ENCODE measurements at places on chromosomes 11 and 22. TPM values are rescaled to one million over a fixed set of nuclear protein-coding genes. Genes with fewer than 3 reads are reported as not detected.

GRCh38 chr11:69277074-69277809 is 16.7 kb upstream of the MYEOV start:
- H3K4me3 ChIP-seq, result no peak overlapping the region
- H3K36me3 ChIP-seq, result no peaks in the 10 kb centered on the region
- no peak for DNase-seq

GRCh38 chr11:89660234-89660633 is 49.9 kb upstream of the TRIM77 start:
- no peak for DNase-seq
- H3K27ac ChIP-seq, result no peak overlapping the region
- no peak overlapping the region for H3K4me3 ChIP-seq
- no peaks in the 10 kb centered on the region for H3K4me1 ChIP-seq
- no peaks in the 10 kb centered on the region for H3K36me3 ChIP-seq

GRCh38 chr11:94062360-94062759 is 41.2 kb downstream of the HEPHL1 start:
- H3K36me3 ChIP-seq, result no peaks in the 10 kb centered on the region
- H3K4me1 ChIP-seq, result no peaks in the 10 kb centered on the region
- no peak overlapping the region for H3K4me3 ChIP-seq
- no peaks in the 10 kb centered on the region for H3K27me3 ChIP-seq
- no peak for DNase-seq
- no peak overlapping the region for H3K27ac ChIP-seq

DNA sequence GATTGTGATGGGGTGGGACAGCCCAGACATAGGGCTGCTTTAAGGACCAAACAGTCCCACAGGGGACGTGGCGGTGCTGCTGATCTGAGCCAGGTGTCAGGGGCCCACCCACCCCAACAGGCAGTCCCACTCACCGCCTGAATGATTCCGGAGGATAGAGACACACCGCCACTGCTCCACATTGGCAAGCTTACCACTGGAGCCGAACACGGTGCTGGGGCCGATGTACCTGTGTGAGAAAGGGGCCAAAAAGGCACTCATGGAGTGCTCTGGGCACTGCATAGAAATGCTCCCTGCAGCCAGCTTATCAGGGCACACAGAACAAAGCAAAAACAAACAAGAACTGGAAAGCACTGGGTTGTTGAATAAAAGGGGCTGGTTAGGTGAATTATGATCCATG is 25.9 kb downstream of the HIRA start:
- no peak overlapping the region for H3K27ac ChIP-seq
- no peaks in the 10 kb centered on the region for H3K27me3 ChIP-seq
- H3K36me3 ChIP-seq, result peaks cover 3% of the 10 kb centered on the region
- no peaks in the 10 kb centered on the region for H3K4me1 ChIP-seq
- no peak for DNase-seq
- no peak overlapping the region for H3K4me3 ChIP-seq

DNA sequence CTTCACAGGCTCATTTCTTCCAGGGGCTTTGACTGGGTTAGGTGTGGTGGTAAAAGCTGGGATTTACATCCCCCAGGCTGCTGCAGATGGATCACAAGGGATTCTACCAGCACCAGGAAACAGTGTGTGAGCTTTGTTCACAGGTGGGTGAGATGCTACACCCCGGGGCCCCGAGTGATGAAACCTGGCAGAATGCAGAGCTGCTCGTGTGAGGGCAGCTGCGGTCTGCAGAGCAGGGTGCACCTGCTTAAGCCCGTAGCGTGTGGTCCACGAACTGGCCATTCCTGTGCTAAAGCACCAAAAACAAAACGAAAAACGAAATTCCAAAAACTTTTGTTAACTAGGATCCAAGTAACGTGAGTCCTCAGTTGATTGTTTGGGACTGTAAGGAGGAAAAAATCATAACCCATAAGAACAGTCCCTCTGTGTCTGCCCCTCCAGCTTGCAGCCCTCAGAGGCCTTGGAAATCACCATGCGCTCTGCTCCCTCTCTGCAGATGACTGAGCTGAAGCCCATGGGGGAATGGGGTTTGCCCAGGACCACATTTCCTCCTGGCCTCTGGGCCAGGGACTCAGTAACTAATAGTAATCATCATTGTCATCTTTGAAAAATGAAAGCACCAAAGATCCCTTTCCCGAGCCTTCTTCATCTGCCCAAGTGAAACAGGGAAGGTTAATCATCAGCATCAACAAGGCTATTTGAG is 24.6 kb downstream of the ELF5 start:
- H3K4me1 ChIP-seq, result no peaks in the 10 kb centered on the region
- no peaks in the 10 kb centered on the region for H3K36me3 ChIP-seq
- H3K4me3 ChIP-seq, result no peak overlapping the region
- H3K27me3 ChIP-seq, result peaks cover 2% of the 10 kb centered on the region

DNA sequence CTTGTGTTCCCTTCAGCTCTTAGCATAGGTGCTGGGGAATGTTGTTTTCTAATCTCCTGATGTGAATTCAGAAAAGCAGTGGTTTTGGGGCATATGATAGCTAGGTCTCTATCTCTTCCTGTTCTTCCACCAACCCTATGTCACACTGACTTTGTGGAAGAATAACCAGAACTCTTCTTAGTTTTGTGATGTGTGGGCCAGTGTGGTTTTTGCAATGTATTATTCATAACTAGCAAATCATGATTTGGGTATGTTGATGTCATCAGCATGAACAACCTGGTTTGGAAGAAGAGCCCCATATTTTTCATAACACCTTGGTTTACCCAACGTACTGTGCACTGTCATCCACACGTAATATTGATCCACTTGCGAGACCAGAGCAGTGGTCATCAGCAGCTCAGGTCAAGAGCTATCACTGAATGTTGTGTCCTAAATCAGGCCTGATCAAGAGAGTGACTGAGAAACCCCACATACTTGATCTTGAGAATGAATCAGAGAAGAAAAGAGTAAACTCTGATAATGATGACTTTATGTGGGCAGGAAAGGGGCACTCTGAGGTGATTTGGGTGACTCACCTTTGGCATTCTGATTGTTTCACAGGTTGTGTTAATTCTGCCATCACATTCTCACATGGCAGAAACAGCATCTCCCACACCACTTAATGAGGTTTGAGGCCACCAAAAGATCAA is 19.4 kb upstream of the MS4A6E start:
- DNase-seq, result no peak
- no peaks in the 10 kb centered on the region for H3K27me3 ChIP-seq
- no peak overlapping the region for H3K4me3 ChIP-seq

DNA sequence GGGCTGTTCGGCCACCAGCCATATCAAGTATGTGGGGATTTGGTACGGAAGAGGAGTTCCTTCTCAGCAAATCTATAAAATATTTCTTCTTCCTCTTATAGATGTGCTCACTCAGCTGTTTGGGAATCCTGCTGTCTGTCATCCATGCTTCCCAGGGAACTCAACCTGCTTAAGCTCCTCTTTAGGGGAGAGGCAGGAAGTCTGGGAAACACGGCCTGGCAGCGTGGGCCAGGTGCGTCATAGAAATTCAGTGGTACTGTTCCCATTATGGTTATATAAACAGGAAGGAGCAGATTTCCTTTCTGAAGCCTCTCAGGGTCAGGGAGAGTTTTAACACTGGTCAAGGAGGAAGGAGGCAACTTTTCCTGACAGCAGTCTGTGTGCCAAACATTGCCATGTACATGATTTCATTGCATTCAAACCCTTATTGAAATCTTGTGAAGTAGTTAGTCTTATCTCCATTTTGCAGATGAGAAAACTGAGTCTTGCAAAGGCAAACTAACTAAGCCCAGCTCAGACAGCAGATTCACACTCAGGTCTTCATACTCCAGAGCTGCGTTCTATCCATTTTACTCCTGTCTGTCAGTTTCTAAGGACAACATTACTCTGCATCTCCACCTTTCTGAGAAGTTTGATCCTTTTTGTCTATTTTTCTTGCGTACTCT is 35.4 kb upstream of the AMOTL1 start:
- no peaks in the 10 kb centered on the region for H3K36me3 ChIP-seq
- H3K4me1 ChIP-seq, result no peaks in the 10 kb centered on the region
- H3K27ac ChIP-seq, result no peak overlapping the region
- no peak overlapping the region for H3K4me3 ChIP-seq
- no peak for DNase-seq
- H3K27me3 ChIP-seq, result no peaks in the 10 kb centered on the region

GRCh38 chr22:32378707-32379272 is 21.1 kb downstream of the RFPL3 start:
- no peaks in the 10 kb centered on the region for H3K36me3 ChIP-seq
- no peaks in the 10 kb centered on the region for H3K4me1 ChIP-seq
- no peak overlapping the region for H3K27ac ChIP-seq
- no peak overlapping the region for H3K4me3 ChIP-seq
- DNase-seq, result no peak

DNA sequence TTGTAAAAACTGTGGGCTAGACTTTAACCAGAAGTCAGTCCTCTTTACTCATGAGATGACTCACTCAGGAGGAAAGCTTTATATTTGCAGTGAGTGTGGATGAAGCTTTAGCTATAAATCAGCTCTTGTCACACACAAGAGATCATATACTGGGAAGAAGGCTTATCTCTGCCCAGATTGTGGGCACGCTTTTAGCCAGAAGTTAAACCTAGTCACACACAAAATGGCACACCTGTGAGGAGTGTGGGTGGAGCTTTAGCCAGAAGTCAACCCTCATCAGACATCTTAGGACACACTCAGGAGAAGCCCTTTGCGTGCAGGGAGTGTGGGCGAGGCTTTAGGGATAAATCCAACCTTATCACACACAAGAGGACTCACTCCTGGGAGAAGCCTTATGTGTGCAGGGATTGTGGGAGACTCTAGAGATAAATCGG is 706.9 kb upstream of the LUZP2 start:
- H3K27me3 ChIP-seq, result no peaks in the 10 kb centered on the region
- no peak overlapping the region for H3K4me3 ChIP-seq
- H3K4me1 ChIP-seq, result no peaks in the 10 kb centered on the region
- H3K36me3 ChIP-seq, result no peaks in the 10 kb centered on the region

DNA sequence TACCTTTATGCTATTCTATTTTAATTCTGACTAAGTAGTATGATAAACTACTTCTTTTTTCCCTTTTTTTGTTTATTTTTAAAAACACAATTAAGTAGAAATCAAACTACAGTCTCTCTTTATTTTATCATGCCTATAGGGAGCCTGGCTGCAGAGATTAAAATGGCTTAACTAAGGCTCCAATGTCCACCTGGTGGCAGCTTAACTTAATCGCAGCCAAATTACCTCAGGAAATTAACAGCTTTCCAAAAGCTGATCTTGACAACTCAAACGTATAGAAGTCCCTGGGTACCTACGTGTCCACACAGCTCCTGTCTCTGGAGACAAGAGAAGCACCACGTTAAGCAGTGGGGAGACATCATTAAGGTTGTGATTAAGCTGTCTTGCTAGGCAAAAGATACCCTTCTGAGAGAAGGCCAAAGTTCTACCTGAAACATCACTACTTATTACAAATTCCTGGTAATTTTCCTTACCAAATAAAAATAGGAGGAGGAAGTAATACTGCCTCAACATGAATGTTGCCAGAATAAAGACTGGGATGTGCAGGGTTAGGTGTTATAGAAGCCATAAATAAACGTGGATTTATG is 63.2 kb upstream of the SNX19 start:
- no peak overlapping the region for H3K4me3 ChIP-seq
- H3K4me1 ChIP-seq, result no peaks in the 10 kb centered on the region
- H3K36me3 ChIP-seq, result no peaks in the 10 kb centered on the region
- DNase-seq, result no peak

DNA sequence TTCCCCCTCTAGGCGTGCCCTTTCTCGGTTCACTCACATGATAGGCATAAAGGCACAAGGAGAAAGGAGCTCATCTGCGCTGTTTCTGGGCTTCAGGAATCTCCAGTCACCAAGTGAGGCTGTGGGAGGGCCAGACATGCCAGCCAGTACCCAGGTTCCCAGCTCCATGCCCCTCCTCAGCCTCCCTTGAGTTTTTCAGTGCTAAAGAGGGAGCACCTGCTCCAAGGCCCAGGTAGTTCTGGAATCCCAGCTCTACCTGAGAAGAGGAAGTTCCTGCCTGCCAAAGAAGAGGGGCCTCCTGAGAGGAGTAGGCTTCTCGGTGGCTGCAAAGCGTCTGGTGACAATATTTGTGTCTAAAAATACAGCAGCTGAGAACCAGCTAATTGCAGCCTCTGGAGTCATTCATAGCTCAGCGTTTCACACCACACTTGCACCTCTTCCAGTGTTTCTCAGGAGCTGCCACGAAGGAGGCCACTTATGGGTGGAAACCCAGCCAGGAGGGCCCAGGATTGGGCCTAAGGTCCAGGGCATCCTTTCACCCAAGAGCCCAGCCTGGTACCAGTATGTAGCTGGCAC is 197.4 kb downstream of the TRIM29 start:
- H3K27ac ChIP-seq, result no peak overlapping the region
- H3K4me3 ChIP-seq, result no peak overlapping the region
- H3K27me3 ChIP-seq, result no peaks in the 10 kb centered on the region
- no peaks in the 10 kb centered on the region for H3K36me3 ChIP-seq

DNA sequence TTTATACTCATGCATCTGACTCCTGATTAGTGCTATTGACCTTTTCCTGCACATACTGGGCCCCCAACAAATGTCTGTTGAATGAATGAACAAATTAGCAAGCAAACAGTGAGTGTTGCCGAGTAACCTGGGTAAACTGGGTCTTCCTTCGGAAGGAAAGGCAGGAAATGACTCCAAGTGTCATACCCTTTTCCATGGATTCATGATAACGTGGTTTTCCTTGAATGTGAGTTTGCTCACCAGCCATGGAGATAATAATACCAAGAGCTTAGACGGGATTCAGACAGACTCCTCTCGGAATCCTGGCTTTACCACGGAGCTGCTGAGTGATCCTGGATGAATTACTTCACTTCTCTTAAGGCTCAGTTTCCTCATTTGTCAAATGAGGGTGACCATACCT is 16.7 kb downstream of the TECTA start:
- H3K36me3 ChIP-seq, result no peaks in the 10 kb centered on the region
- no peak for DNase-seq
- H3K4me1 ChIP-seq, result no peaks in the 10 kb centered on the region
- no peaks in the 10 kb centered on the region for H3K27me3 ChIP-seq
- H3K27ac ChIP-seq, result no peak overlapping the region
- no peak overlapping the region for H3K4me3 ChIP-seq

GRCh38 chr11:34343153-34343552 is 14.7 kb downstream of the ABTB2 start:
- H3K4me1 ChIP-seq, result peaks cover 8% of the 10 kb centered on the region
- no peak overlapping the region for H3K4me3 ChIP-seq
- no peaks in the 10 kb centered on the region for H3K36me3 ChIP-seq
- DNase-seq, result no peak
- no peaks in the 10 kb centered on the region for H3K27me3 ChIP-seq
- H3K27ac ChIP-seq, result peak overlapping the region; percentile 50

DNA sequence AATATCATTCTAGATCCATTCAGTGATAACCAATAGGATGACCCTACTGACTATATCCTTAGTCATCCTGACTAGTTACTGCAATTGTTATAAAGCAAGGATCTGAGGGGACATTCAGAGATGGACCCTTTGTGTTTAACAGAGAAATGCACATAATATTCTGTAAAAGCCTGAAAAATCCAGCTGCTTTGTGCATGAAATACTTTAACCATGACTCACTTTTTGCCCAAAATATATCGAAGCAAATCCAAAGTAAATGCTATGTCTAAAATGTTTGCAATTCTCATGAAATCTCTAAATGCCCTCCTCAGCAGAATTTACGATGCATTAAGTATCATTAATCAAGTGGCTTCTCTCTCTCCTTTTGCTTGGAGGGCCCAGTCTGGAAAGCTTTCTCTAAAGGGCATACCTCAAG is 178.8 kb upstream of the MTMR2 start:
- H3K36me3 ChIP-seq, result no peaks in the 10 kb centered on the region
- no peak overlapping the region for H3K4me3 ChIP-seq
- H3K4me1 ChIP-seq, result peaks cover 9% of the 10 kb centered on the region
- no peak overlapping the region for H3K27ac ChIP-seq

The MIOX gene
- total RNA-seq, result not detected

The TTC28 gene
- total RNA-seq, result 74.9 TPM

The IGSF9B gene
- 93.9 TPM for total RNA-seq

The POU2AF3 gene
- 4.5 TPM for total RNA-seq

The CCDC87 gene
- 0.33 TPM for total RNA-seq

The OR5AK2 gene
- total RNA-seq, result not detected

The NLRP6 gene
- total RNA-seq, result 0.88 TPM

The TEAD1 gene
- total RNA-seq, result 64.9 TPM

All from aorta (tissue), 5 donors.